ENCODE measurements at places on chromosomes 3 and 15.

DNA sequence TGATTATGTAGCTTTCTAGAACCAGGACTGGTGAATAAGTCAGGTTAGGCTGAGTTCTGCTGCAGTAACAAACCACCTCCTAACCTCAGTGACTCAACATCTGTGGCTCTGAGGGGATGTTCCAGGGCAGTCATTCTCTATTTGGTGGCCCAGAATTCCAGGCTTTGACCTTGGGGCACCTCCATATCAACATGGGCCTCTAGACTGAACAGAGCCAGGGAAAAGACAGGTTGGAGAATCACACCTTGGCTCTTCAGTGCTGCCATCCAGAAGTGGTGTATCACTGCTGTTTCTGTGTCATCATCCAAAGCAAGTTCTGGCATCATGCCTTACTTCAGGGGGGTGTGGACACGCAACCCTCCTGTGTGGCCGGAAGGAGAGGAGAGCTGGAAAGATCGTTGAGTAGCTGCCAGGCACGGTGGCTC, 15.3 kb downstream of the ZBTB47 start:
- DNase-seq: no peak

DNA sequence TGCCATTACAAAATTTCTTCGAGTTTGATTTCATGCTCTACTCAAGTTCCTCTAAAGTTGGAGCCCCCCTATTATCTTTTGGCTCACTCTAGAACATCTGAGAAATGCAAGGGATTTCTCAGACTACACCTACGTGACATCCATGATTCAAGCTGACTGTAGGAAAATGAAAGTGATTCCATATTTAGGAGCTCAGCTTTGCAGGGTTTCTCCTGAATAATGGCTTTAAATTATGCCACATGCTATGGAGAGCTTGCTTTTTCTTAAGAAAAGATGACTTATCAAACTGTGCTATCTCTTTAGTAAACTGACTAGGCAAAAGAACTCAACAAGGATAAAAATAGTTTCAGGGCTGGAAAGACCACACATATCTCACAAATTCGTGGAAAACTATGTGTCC, 292.1 kb downstream of the LSAMP start:
- DNase-seq: no peak

DNA sequence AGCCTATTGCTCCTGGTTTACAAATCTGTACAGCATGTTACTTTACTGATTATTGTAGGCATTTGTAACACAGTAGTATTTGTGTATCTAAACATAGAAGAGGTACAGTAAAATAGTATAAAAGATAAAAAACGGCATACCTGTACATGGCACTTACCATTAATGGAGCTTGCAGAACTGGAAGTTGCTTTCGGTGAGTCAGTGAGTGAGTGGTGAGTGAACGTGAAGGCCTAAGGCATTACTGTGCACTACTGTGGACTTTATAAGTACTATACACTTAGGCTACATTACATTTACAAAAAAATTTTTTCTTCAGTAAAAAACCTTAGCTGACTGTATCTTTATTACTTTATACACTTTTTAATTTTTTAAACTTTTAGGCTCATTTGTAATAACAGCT, 90.9 kb downstream of the RAP2B start:
- DNase-seq: no peak

DNA sequence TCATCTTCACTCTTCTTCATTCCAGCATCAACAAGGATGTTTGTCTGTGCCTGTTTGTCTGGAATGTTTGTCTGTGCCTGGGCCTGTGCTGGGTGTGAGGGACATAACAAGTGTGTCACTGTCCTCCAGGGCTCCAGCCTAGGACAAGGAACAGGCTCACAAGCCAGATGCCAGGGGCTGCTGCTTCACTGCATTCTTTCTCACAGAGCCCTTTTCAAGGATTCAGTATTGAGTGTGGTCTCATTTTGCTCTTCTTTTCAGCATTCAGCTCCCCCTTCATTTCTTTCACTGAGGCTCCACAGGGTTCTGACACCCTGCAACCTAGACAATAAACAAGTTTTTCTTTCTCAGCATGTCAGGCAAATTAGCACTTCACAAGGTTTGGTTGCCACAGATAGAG, 43.6 kb upstream of the KY start:
- DNase-seq: no peak

- no peak for DNase-seq
Observed at GRCh38 chr3:170054204-170054603, 16.4 kb downstream of the GPR160 start.

DNA sequence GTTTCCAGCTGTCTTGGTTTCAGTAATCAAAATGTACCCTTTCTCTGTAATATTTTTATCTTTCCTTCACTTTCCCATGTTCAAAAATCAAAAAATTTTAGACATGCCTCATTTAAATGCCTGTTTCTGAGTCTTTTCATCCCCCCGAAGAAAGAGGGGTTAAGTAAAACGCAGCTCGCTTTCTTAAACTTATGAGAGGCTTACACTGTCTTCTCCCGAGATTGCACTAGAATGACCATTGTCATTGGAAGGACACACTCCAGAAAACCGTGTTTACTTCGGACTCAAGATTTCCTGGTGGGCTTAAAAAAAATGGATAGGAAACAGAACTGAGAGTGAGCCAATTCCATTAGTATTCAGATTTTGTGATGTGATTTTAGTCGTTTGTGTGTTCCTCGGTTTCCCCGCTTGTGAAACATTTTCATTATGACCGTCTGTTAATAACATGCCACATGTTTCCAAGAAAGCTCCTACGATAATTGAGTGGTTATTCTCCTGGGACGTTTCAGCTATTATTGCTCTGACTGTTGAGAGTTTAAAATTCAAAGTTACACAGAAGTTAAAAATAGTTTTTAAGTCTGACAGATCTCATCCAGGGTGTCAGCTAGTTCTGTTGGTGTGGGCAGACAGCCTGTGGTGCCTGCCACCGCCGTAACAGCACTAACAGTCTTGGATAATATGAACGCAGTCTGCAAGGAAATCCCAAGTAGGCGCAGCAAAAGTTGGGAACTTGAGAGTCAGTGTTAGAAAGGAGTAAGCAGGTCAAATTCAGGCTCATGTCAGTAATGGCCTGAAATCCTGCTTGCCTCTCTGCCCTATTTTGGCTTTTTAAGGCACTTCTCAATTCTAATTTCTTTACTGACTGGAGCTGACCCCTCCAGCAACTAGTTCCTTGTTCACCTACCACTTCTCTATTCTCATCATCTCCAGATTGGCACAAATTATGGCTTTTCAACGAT, 1.5 kb downstream of the CRYBG3 start:
- DNase-seq: no peak

- DNase-seq: no peak
Observed at GRCh38 chr3:169901453-169901852, 9.9 kb upstream of the SAMD7 start.

DNA sequence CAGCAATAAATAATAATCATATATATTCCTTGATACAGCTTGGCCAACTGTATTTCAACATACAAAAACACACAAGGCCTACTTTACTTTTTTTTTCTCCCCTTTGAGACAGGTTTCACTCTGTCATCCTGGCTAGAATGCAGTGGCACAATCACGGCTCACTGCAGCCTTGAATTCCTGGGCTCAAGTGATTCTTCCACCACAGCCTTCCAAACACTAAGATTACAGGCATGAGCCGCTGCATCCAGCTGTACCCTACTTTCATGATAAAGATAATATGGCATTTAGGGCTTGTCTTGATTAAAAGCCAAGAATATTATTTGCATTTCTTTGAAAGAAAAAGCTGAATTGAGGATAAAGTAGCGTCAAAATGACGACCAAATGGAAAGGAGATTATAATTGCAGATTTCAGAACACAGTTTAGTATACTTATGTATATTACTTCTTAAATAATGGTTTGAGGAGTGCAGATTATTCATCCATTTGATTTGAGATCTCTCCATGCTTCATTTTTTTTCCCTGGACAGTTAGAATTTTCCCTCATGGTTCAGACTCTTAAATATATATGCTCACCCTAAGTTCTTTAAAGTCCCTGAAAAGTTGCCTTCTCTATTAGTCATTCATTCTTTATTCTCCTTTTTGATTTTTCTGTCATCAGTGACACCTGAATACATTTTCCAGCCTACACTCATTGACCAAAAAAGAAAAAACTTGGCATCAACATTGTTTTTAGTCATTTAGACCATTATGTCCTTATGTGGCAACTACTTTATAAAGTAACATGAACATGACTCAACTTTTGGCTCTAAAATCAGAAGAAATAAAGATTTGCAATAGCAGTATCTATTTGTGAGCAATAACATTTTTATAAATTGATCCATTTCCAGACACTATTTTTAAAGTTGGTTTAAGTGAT, 48.5 kb upstream of the MLF1 start:
- no peak for DNase-seq

DNA sequence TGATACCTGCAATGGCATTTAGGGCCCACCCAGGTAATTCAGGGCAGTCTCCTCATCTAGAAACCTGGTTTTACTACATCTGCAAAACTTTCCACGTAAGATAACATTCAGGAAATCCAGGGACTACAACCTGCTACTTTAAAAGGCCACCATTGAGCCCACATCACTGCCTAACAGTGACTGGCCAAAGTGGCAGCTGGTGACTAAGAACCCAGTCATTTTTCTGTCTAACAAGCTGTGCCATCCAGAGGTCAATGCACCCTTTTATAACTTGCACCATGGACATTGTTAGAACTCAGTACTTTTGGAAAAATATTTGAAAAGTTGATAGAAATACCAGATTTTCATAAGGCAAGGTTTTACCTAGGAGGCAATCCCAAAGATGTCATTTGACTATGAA, 492.4 kb downstream of the OTOL1 start:
- DNase-seq: no peak

- DNase-seq: no peak
Observed at GRCh38 chr3:195757438-195757770, 36.6 kb downstream of the MUC20 start.

GRCh38 chr15:95363646-95364045, 966.9 kb upstream of the NR2F2 start:
- no peak for DNase-seq

DNA sequence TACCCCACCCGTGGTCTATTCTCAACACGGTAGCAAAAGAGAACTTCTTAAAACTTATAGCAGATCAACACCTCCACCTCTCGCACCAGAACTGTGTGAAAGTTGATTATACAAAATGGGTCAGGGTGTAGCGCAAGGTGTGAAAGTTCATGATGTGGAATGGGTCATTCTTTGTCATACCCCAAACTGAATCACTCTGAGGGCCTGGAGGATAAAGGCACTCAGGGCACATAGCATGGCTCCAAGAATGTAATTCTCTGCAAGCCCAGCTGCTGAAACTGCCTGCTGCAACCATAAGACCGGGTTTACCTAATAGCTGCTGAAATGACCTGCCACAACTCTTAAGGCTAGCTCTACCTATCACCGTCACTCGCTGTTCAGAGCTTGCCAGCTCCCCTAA, 70.0 kb downstream of the FOXP1 start:
- no peak for DNase-seq

GRCh38 chr15:56984681-56985481, 66.4 kb downstream of the TCF12 start:
- no peak for DNase-seq

GRCh38 chr3:161422171-161422700, 50.9 kb upstream of the SPTSSB start:
- DNase-seq: no peak

- DNase-seq: no peak
Observed at GRCh38 chr3:10653866-10654611, 148.7 kb upstream of the ATP2B2 start.

DNA sequence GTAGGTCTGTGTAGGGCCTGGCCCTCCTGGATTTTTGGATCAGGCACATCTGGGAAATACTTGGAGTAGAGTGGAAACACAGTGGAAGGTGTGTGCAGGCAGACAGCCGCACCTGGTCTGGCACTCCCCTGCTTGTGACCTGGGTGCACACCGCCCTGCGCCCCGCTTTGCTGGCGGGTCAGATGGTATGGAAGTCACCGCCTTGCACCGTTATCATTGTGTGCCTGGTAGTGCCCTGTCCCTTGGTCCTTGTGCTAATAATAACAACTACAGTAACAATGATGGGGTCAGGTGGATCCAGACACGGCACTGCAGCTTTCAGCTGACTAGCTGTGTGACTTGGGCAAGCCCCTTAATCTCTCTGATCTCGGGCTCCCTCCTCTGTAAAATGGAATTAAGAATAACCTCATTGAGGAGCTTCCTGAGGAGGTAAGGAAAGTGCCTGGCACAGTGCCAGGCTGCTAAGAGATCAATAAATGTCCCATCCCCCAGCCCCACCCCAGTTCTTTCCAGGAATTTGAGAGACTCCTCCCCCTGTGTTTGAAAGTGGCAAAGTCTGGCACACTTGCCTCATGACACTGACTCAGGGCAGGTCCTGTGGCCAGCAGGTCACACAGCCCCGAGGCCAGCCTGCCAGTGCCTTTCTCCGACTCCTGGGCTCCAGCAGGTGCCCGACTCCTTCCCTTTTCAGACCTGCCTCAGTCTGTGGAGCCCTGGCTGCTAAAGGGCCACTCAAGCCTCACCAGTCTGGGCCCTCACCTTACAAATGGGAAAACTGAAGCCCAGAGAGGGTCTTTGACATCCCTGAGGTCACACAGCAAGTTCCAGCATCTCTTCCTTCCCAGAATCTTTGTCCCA, 9.8 kb downstream of the ISG20 start:
- no peak for DNase-seq

DNA sequence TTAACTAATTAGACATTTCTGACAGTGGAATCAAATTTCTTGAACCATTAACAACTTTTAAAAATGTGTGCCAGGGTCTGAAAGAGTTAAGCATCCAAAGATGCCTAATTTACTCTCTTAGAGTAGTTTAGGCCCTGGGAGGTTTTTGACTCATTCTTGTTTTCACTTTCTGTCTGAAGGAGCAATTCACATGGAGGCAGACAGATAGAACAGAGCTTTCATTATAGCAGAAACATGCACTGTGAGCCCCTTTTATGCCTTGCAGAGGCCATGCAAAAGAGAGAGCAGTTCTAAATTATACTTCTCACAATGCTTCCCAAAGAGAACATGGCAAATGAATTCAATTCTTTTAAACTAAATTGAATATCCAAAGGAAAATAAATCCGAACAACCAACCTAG, 554.8 kb downstream of the MFSD1 start:
- DNase-seq: no peak

DNA sequence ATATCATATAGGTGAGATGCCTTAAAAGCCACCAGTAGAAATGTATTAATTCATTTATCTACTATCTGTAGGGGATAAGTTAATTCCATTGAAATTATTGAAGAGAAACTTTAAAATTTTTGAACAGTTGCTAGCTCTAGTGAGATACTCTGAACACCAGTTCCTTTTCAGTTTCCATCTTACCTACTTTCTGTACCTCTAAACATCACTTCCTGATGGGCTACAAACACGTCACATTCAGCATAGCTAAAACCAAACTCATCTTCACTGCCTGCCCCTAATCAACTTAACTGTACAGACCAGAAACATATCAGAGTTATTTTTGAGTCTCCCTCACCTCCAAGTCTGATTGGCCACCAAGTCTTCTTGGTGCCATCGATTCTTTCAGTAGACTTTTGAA, 88.9 kb downstream of the FEZF2 start:
- no peak for DNase-seq

GRCh38 chr15:35181538-35181937, 96.4 kb upstream of the NANOGP8 start:
- no peak for DNase-seq
